ENCODE measurements at places on chromosomes 12 and 14.

GRCh38 chr12:121827351-121828099, 23.7 kb downstream of the SETD1B start:
- no peak for DNase-seq

- no peak for DNase-seq
Measured at GRCh38 chr12:62750941-62751809, 183.8 kb downstream of the PPM1H start.

DNA sequence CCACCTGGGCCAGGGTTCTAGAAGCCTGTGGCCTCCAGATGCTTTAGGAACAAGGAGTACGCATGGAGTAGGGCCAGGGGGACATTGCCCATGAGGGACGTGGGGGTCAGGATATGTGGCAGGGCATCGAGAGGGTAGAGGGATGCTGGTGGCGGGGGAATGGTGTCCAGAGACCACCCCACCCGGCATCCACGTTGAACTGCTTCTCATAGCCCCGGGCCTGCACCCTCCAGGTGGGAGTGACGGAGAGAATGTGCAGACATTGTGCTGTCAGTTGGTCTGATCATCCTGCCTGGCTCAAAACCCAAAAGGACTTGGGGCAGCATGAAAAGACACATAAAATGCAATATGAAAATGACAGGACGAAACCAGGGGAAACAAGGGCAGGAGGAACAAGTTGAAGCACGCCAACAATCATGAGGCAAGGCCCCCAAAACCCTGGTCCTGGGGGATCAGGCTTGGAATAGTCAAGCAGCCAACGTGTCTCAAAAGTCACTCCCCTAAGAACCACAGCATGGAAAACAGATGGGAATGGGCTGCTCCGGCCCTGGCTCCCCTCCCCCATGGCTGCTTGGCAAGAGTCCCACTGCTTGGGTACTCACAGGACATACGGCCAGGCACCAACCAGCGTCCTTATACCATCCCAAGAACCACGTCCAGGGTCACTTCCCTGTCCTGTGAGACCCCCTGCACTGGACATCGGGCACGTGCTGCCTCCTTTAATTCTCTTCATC, 117.9 kb downstream of the DICER1 start:
- no peak for DNase-seq

DNA sequence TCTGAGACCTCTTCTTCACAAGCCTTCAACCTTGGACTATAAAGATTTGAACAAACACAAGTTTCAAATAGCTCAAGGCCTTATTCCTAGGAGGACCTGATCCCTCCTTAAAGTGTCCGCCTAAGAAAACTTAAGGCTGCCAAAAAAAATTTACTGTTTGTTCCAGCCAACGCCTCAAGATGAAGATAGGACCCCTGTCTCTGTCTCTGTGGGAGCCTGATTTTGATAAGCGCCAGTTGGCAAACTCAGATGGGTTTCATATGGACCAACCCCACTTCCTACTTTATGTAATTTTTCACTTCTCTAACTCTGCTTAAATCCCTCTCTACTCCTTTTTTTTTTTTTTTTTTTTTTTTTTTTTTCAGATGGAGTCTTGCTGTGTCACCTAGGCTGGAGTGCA, 11.0 kb downstream of the FKBP3 start:
- DNase-seq = no peak

DNA sequence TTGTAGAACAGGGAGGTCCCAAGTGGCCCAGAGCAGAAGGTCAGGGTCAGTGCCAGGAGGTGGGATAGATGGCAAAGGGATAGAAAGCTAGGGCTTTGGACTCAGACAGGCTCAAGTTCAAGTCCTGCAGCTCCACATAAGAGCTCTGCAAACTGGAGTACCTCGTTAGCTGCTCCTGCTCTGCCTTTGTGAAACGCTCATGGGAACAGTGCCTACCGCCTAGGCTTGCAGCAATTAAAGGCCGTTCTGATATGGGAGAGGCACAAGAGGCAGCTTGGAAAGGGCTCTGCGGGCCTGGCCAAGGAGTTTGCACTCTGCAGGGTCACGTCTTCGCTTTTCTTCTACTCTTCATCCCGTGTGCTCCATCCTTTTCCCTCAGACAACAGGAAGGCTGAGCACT, 54.1 kb downstream of the MAP1LC3B2 start:
- DNase-seq = no peak

GRCh38 chr14:28323366-28323765, 443.2 kb upstream of the FOXG1 start:
- no peak for DNase-seq

DNA sequence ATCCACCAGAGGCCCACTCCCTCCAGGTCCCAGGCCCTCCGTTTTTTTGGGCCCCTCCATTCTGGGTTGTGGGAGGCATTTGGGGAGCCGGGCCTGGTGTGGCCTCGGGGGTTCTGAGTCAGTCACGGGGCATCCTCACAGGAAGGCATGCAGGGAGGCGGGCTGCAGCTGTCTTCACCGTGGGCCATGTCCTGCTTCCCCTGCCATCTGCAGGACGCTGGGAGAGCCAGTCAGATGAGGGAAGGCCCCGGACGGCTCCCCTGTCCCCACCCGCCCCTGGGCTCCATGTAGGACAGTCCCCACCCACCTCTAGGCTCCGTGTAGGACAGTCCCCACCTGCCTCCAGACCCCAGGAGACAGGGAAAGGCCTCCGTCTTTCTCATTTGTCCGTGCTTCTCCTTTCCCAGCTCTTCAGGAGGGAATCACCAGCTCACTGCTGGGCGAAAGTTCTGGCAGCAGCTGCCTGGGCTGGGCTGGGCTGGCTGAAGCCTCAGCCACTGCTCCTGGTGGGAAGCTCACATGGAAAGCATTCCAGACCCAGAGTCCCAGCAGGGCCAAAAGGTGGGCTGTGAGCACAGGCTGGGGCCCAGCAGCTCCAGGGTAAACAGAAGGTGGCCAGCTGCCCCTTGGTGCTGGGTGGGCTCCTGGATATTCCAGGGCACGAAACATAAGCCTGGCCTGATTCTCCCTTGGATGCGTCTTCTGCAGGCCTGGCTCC, 217.8 kb downstream of the KIF26A start:
- DNase-seq = peak; percentile 78

GRCh38 chr14:31212893-31213292, 5.3 kb upstream of the HECTD1 start:
- no peak for DNase-seq

DNA sequence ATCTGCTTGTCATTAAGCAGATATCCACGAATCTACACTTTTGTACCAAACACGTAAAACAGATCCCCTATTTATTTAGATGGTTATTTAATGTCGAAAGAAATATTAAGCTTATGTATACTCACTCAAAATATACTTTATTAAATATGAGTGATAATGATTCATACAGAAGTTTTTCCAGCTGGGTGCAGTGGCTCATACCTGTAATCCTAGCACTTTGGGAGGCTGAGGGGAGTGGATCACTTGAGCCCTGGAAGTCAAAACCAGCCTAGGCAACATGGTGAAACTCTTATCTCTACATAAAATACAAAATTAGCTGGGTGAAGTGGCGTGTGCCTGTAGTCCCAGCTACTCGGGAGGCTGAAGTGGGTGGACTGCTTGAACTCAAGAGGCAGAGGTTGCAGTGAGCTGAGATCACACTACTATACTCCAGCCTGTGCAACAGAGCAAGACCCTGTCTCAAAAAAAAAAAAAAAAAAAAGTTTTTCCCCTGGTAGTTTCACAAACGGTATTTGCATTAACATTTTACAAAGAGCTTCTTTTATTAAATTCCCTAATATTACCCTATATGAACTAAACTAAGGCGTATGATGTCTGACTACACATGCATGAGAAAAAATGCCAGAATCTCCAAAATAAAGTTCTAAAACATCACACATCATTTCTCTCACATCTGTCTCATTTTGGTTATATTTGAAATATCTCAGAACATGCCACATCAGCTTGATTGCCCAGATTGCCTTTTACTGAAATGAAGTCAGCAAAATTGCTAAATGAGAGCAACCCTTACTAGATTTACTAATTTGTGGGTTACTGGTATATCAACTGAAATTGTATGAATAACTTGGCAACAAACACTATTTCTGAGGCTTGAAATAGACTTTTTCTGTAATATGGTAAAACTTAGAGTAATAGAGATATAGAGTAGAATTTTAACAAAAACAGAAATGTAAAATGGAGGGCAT, 74.9 kb downstream of the PAWR start:
- no peak for DNase-seq

DNA sequence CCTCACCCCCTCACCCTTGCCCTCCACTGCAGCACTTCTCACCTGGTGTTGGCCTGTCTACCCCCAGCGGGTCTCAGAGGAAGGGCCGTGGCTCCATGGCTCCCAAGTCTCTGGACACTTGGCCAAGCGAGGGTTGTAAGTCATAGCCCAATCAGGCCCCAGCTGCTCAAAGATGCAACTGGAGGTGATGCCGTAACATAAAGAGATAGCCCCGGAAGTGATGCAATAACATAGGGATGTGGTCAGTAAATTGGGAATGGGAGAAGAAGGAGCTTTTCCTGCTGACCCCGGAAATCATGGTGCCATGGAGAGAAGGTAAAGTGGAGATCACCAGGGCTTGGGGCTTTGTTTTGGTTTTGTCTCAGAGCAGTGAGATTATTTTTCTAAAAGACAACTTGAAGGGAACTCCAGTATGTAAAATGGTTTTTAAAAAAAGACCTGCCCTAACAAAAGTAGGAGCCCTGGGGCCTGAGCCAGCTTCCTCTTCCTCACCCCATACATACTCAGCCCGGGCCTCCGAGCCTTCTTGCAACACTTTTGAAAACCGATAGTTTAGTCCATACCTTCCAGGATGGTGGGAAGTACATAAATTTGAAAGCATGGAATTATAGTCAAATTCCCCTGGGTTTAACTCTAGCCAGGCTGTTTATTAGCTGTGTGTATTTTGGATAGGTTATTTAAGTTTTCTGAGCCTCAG, 212.5 kb downstream of the CRADD start:
- no peak for DNase-seq

- peak; percentile 9 for DNase-seq
Measured at GRCh38 chr12:93741659-93742109, 64.5 kb downstream of the CRADD start.

- DNase-seq = no peak
Measured at GRCh38 chr12:6960593-6961277, 9.6 kb downstream of the PTPN6 start.

DNA sequence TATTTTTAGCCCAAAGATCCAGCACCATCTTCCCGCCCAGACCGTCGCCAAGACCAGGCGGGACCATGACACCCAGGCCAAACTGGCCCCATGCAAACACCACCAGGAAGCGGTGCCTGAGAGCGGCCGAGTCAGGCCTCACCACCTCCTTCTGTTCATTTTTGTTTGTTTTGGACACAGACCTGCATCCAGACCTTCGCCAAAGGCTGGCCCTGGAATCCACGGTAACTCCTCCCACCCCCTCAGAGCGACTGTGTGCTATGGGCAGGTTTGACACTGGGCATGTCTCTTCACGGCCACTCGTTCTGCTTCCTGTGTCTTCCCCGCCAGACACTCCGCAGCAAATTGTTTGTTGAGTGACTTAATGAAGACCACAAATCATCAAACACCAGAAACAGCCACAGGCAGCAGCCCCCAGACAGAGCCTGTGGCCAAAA, 47.1 kb downstream of the NCOR2 start:
- DNase-seq = no peak

- DNase-seq = no peak
Measured at GRCh38 chr14:79502136-79502750, 709.1 kb downstream of the DIO2 start.

GRCh38 chr14:98622208-98623051, 649.6 kb downstream of the BCL11B start:
- DNase-seq = no peak

GRCh38 chr12:75862692-75863471, 168.7 kb downstream of the PHLDA1 start:
- DNase-seq = no peak

DNA sequence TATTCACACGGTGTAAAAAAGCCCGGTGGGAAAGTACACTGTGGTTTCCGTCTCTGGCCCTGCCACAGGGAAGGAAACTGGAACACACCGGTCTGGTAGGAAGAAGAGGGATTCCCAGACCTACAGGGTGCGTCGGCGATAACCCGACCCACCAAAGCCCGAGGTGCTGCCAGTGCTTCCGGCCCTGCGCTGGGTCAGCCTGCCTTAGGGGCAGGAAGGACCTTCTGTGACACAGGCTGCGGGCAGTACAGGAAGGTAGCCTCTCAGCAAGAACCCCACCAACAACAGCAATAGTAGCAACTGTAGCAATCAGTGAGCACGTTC, 169.5 kb upstream of the FKBP4 start:
- no peak for DNase-seq

- no peak for DNase-seq
Measured at GRCh38 chr12:6635856-6636531, at the start of gene LPAR5. LPAR5 (minus strand) TSS chr12:6635959; CDS start chr12:6621248, 14,711 bp downstream.

DNA sequence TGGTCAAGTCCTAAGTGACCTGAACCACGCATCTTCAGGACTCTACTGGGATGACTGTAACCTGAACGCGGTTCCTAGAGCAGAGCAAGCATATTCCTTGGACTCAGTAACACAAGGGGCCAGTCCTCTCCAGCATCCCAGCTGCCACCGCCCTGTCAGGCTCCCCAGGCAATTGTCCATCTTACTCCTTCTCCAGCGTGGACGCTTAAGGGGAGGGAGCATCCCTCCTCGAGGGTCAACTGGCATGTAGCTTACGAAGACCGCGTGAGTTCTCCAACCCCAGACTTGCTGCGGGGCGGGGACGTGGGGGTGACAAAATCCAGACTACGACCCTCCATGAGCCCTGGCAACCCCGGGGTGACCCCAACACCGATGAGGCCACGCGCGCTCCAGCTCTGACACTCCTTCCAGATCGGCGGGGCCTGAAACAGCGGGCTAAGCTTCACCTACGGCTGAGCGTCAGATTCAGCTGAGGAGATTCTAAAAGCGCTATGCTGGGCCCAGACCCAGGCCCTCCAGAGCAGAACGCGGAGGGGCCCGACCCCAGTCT, 846 bp upstream of the MTHFD1 start:
- DNase-seq = peak; percentile 61

- no peak for DNase-seq
Measured at GRCh38 chr12:50678650-50679365, 85.1 kb upstream of the ATF1 start.

DNA sequence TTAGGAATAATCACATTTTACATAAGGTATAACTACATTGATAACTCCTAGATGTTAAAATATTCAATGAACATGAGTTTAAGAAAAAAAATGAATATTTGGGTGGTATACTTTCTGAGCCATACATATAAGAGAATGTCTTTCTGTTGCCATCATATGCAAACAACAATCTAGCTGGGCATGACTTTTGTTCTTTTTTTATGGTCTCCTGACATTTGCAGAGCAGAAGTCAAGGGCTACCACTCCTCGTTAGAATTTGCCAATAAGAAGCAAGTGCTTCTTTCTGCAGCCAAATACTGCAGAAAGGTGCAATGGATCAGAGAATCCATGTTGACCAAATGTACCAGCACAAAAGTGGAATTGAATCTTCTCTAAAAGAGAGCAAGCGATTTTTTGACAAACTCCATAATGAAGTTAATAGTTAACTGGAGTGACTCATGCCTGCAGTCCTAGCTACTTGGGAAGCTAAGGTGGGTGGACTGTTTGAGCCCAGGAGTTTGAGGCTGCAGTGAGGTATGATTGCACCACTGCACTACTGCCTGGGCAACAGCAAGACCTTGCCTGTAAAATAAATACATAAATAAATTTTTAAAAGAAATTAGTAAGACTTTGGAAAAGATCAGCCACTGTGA, 25.5 kb upstream of the CCDC91 start:
- no peak for DNase-seq

- DNase-seq = no peak
Measured at GRCh38 chr12:29176941-29177340, 27.9 kb downstream of the FAR2 start.
